Stimulated activated CD8-positive, alpha-beta memory T cell treated with anti-CD3 and anti-CD28 coated beads, Interleukin-7, amount 100 ng/mL, for 1 hour (primary cell): ENCODE measurements at places on chromosomes 16 and 17.

- no peak for DNase-seq
Observed at GRCh38 chr17:81165246-81166032, at the start of gene PVALEF. TSS of gene PVALEF (plus strand) at chr17:81165507. CDS start at chr17:81181227, 15,720 bp downstream.

GRCh38 chr16:49816875-49817274 lies 39.0 kb downstream of the ZNF423 start:
- DNase-seq, result no peak

GRCh38 chr17:76995387-76996105 lies 127.3 kb downstream of the MGAT5B start:
- no peak for DNase-seq

DNA sequence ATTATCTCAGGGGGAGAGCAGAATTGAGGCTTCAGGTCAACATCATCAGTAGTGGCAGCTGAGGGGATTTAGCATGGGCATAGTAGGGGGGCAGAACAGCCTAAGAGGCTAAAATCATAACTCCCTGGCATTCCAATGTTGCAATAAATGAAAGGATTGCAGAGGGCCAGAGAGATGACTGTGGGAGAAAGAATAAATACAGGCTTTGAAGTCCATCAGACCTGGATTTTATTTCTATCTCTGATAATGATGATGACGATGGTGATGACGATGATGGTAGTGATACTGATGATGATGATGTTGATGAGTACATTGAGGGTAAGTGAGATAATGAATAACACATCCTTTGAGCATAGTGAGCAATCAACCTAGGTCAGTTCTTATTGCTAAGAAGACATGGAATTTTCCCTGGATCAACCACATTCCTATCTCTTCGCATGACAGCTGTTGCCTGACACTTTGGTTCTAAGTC lies 107.4 kb upstream of the CDH11 start:
- DNase-seq, result no peak

- DNase-seq, result no peak
Observed at GRCh38 chr17:38465391-38466345, 37.4 kb downstream of the ARHGAP23 start.

GRCh38 chr17:44220213-44221083 lies 973 bp upstream of the UBTF start:
- DNase-seq, result peak; percentile 16

GRCh38 chr16:31009894-31010584 lies 399 bp downstream of the STX1B start:
- DNase-seq, result no peak

DNA sequence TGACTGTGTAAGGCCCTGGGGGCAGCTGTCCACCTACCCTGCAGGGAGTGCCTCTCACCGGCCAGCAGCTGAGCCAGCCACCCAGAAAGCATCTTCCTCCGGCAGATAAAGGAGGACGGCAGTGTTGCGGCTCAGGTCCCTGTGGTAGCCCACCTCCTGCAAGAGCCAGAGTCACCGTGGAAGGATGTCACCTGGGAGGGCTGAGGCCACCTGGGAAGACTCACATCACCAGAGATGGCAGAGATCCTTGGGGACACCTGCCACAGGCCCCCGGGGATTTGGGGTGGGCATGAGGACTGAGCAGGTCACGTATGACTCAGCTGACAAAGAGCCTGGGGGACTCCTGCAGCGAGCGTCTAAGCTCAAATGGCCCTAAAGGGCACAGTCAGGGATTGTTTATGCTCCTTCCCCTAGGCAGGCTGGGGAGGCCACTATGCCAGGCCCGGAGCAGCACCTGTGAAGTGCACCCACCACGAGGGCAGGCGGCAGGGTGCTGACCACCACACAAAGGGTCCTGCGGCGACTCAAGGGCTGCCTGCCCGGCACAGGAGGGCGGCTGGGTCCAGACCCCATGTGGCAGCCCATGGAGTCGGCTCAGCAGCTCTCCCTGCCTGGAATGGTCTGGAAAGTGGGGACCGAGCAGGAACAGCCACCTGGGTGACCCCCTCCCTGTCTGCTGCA lies 44.1 kb downstream of the TNFRSF13B start:
- DNase-seq, result no peak

GRCh38 chr16:31277659-31278260 lies 18.0 kb downstream of the ITGAM start:
- DNase-seq, result no peak

DNA sequence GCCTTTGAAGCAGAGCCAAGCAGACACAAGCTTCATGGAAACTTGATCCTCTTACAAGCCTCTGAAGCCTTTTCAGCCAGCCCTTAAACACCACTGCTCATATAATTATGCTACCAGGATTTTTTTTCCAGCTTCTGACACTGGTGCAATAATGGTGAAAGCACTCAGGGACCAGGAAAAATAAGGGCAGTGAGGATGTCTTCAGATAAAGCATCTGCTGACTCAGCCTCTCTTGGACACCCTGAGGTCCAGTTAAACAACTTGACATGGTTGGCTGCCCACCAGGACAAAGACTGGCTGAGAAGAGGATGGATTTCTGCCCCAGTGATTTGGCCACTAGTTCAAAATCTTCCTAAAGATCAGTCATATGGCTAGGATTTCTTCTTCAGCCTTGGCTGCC lies 124.2 kb upstream of the N4BP1 start:
- DNase-seq, result no peak

GRCh38 chr17:3851461-3852100 lies 5.5 kb upstream of the NCBP3 start:
- DNase-seq, result no peak

- no peak for DNase-seq
Observed at GRCh38 chr16:5428932-5429331, 331.3 kb upstream of the EEF2KMT start.

GRCh38 chr16:20242568-20243255 lies 84.6 kb downstream of the GP2 start:
- DNase-seq, result no peak

- DNase-seq, result no peak
Observed at GRCh38 chr16:54135361-54136275, 151.0 kb downstream of the IRX3 start.

- no peak for DNase-seq
Observed at GRCh38 chr16:46691726-46692125, 2.3 kb downstream of the ORC6 start.

DNA sequence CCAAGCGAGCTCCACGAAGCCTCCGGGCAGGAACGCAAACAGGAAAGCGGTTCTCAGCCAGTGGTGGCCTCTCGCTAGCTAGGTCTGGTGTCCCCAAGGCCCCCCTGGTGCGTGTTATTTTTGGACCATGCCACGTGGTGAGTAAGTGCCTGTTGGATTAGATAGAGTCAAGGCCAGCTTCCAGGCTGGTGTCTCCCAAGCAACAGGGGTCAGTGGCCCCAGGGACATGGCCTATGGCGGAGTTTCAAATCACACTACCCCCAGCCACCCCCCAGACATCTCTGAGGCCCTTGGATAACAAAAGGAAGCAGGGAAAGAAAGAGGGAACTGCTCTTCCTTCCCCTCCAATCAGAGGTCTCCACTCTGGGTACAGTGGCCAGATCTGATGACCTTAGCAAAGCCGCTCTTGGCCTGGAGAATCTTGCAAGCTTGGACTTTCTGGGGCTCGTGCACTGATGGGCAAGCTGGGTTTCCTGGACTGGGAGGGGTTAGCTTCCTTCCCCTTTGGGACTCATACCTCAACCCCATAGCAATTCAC lies 58.2 kb downstream of the MAF start:
- DNase-seq, result no peak

DNA sequence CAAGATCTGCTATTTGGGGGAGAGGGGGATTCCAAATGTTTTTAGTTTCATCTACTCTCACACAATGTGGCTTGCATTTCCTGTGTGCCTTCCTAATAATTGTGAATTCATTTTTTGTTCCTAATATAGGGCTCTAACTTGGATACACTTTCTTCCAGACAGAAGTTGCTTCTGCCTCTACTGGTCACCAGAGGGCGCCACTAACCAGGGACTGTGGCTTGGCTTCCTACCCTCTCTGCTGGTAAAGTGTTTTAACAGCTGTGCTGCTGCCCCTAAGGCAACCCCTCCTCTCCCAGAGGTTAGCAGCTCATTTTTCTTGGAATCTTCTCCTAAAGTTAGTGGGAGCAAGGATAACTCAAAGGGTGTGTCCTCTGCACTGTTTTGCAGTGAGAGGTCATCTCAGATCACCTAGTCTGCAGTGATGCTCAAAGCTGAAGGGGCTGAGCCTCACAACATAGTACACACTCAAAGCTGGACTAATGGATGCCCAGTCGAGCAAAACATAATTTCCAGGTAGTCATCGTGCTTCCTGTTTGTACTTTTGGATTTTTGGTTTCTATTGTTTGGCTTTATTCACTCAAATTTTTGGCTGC lies 5.0 kb upstream of the PRSS54 start:
- DNase-seq, result no peak

DNA sequence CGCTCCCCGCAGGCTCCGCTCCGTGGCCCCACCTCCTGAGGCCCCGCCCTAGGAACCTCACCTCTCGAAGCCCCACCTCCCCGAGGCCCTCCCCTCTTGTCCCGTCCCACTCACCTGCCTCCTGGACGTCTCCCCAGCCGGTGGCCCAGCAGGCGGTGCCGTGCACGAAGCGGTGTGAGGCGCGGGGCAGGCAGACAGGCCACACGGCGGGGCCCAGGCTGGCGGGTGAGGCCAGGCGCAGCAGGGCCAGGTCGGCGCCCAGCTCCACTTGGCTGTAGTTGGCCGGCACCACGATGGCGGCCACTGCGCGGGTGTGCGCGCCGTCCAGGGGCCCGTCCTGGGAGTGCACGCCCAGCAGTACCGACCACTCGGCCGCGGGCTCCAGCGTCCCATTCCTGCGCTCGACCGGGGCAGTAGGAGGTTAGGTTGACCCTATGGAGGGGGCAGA lies 1.6 kb downstream of the PRSS36 start:
- no peak for DNase-seq

- DNase-seq, result no peak
Observed at GRCh38 chr17:27521281-27522027, 65.2 kb downstream of the KSR1 start.

GRCh38 chr16:2527784-2528100 lies 3.5 kb downstream of the CEMP1 start:
- DNase-seq, result no peak

- DNase-seq, result no peak
Observed at GRCh38 chr16:75317532-75317931, 66.1 kb upstream of the BCAR1 start.

DNA sequence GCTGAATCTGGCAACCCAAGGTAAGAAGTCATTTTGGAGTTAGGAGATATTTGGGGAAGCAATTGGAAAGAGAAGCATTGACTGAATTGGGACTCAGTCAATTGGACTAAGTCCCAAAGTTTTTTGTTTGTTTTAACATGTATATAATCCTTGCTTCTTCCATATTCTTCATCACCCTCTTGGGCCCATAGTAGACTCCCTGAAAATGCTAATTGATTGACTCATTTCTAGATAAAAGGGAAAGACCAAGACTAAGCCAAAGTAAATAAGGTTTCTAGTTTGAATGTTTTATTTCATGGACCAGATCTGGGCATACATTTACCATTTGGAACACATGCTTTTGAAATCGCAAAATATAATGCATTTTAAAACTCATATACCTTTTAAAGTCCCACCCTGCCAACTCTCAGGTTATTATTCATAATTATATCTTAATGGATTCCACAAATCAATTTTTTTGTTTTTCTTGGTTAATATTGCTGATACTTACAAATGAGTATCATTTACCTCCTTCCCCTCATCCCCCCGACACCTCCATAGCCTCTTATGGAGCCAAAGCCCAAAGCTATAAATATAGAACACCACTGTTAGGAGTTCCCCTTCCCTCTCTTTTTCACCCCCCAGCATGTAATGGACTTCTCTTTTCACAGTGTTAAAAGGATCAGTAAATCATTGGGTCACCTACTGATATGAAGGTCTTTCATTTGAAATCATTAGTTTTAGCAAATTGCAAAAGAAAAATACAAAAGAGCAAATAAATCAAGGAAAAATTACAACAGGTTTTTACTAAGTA lies 674.0 kb upstream of the SOX9 start:
- no peak for DNase-seq

DNA sequence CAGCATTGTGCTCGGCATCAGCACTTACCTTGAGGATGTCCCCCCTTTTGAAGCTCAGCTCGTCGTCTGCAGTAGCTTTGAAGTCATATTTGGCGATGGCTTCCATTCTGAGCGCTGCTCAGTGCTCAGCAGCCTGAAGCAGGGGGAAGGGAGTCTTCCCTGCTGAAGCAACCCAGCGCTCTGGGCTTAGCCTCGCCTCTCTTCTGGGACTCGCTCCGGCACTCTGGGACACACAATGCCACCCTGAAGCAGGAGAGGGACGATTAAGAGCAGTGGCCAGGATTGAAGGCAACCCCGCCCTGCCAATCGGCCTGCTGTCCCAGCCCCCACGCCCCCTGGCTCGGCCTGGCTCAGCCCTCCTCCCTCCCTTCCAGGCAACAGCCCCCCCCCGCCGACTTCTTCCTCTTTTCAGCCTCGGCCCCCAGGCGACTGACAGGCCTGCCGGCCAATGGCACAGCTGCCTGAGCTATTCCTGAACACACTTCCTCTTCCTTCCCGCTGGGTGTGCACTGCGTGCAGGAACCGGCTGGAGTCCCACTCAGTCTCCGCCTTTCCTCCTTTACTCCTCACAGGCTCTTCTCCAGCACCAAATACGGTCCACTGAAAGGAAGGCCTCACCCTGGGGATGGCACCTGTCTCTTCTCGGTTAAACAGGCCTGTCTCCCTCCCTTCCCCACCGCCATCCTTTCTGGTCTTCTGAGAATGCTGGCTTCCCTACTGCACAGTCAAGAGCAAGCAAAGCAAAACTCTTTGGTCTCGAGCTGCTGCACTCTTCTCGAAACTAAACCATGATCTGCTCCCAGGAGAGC lies 11.8 kb downstream of the GRB2 start:
- DNase-seq, result peak; percentile 64

DNA sequence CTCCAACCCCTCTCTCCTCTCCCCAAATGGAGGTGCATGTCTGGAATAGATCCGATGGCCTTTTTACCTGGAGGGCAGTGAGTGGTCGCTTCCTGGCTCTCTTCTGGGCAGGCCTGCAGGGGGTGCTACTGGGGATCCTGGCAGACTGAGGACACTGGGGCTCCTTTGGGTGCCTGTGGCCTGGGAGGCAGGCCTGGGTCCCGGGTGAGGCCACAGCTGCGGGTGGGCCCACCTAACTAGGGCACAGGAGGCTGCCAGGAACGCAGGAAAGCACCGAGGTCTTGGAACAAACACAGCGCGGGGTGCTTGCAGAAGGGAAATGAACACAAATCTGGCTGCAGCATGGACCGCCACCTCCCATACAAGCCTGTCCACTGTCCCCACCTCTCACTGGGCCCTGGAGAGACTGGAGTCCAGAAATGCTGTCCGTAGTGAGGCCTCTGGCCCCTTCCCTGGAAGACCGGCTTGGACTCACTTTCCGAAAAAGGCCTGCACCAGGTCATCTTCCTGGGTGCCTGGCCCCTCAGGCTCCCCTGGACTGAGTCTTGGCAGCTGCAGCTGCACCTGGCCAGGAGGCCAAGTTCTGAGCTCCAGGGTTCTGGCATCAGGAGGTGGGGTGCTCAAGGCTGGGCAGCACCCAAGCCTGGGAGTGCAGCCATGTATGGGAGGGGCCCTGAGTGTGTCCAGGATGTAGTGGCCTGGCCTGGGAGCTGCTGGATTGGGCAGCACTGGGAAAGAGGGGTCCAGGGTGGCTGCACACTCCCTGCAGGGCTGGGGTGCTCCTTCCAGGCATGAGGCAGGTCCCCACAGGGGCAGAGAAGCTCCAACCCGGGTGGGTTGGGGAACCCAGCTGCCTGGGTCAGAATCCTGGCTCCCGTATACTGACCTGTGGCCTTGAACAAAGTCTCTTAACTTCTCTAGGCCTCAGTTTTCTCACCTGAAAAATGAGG lies 195.1 kb downstream of the IRF8 start:
- DNase-seq, result no peak
